Epithelial cell of prostate (primary cell): ENCODE measurements at places on chromosomes 12 and 14.

- no peak for DNase-seq
These were observed 126.7 kb downstream of the ESRRB start for GRCh38 chr14:76502638-76503037.

DNA sequence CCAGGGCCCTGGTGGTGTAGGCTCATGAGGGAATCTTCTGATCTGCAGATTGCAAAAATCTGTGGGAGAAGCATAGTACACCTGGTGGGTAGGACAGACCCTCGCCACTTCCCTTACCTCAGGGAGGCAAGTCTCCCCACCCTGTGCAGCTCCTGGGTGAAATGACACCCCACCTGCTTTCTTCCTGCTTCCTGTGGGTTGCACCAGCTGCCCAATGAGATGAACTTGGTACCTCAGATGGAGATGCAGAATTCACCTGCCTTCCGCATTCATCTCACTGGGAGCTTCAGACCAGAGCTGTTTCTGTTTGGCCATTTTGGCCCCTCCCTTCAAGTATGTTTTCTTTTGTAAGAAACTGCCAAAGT, 4.7 kb downstream of the CLEC2D start:
- DNase-seq: no peak

GRCh38 chr14:74910556-74910955, 12.5 kb downstream of the RPS6KL1 start:
- no peak for DNase-seq

DNA sequence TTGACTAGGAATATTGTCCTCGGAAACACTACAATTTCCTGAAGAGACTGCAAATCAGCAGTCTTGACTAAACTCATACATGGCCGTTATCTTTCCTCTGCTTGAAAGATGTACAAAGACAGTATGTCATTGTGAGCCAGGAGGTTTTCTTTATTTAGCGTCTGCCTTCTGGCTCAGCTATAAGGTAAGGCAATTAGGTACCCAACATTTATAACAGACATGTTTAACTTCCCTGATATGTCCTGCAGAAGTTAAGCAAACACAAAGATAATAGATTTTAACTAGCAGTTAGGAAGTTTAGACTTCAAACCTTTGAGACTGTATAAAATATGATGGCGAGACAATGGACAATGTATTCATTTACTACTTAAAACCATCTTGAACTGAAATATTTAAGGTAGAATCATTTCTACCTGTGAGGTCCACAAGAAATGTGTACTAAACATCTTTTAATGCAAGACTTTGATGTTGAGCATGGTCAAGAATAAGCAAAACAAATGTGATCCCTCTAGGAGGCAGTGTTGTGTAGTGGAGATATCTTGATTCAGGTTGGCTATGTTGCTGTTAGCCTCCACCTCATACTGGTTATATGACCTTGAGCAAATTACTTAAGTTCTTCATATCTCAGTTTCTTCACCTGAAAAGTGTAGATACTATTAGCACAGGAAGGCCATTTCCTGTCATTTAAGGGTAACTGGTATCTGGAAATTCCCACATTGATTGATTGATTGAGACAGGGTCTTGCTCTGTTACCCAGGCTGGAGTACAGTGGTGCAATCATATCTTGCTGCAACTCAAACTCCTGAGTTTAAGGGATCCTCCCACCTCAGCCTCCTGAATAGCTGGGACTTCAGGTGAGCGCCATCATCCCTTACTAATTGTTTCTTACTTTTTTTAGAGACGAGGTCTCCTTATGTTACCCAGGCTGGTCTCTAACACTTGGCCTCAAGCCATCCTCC, 96.3 kb upstream of the EEA1 start:
- DNase-seq: no peak

- no peak for DNase-seq
These were observed 25.5 kb upstream of the FBXO34 start for GRCh38 chr14:55245657-55246268.

DNA sequence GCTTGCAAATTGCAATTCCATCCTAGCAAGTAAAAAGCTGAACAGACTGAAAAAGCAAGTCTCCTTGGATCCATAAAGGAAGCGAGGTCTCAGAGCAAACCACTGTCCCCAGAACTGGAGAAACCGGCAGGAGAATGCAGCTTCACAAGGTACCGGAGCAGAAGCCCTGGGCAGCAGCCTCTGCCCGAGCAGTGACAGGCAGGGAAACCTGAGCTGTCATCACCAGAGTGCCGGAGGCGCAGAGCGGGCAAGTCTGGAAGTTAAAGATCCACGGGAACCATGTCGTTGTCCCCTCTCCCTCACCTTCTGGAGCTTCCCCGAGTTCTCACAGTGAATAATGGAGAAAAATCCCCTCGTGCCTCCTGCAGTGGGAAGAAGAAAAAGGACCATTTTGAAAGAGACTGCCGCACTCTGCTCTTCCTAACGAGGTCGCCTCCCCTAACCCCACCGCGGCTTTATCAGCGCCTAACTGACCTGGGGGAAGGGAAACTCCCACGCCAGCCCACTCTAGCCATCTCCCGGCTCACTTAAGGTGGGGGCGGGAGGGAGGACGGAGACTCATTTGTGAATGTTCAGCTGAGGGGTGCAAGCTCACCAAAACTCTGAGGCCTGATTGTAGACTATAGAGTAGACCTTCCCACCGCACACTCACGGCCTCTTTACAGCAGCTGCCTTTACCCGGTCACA, 27.8 kb downstream of the FBXL14 start:
- no peak for DNase-seq

- no peak for DNase-seq
These were observed 210.2 kb downstream of the PTPRO start for GRCh38 chr12:15532364-15532977.

- no peak for DNase-seq
These were observed 183.0 kb downstream of the MED13L start for GRCh38 chr12:116094475-116094874.

DNA sequence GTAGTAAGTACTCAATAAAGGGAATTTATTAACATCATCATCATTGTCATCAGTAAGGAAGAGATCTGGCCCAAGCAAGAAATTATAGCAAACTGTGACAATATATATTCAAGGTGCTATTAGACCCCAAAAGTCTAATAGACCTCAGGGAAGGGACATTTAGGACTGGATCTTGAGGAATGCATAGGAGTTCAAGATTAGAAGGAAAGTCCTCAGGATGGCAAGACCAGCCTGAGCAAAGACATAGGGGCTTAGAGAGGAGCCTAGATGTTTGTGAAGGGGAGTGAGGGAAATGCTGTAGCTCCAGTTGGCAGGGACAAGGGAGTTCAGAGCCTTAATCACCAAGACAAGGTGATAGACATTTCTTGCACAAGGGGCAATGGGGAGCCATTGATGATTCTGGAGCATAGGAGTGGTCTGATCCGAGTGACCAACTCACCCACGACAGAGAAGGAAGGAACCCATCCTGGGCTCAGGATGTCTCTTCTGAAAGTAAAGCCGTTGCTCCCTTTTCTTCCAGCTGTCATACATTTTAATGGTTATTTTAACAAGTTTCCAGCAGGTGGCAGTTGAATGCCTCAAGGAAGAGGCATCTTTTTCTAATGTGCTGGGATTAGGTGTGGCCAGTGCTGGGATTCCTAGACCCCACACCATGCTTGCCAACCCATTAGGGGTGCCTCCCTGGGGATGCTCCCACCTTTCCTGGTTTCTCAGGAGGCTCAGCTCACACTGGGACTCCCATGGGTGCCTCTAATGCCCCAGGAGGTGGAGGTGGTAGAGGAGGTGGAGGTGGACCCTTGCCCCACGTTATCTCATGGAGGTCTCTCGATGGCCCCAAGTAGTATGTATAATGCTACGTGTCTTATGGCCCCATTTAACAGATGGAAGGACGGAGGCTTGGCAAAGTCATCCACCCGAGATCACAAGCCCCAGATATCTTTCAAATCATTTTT, 37.8 kb downstream of the PHETA1 start:
- no peak for DNase-seq

DNA sequence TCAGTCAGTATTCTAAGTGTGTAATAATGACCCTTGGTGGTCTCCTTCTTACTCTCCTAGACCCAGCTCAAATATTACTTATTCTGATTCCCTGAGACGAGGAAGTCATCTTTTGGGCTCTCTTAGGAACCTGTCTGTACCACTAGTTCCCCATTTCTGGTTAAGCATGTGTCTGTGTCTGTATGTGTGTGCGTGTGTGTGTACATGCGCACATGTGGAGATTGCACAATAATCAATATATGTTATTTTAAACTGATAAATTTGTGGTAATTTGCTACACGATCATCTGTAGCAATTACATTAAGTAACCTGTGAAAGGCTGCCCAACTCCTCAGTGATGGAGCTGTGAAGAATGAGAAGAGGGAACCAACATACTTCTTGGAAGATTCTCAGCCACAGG, 132.2 kb downstream of the ASCL4 start:
- DNase-seq: no peak

- DNase-seq: no peak
These were observed 89.9 kb downstream of the OTOGL start for GRCh38 chr12:80189241-80189640.

- no peak for DNase-seq
These were observed 213.7 kb upstream of the NPAS3 start for GRCh38 chr14:32724867-32725471.

DNA sequence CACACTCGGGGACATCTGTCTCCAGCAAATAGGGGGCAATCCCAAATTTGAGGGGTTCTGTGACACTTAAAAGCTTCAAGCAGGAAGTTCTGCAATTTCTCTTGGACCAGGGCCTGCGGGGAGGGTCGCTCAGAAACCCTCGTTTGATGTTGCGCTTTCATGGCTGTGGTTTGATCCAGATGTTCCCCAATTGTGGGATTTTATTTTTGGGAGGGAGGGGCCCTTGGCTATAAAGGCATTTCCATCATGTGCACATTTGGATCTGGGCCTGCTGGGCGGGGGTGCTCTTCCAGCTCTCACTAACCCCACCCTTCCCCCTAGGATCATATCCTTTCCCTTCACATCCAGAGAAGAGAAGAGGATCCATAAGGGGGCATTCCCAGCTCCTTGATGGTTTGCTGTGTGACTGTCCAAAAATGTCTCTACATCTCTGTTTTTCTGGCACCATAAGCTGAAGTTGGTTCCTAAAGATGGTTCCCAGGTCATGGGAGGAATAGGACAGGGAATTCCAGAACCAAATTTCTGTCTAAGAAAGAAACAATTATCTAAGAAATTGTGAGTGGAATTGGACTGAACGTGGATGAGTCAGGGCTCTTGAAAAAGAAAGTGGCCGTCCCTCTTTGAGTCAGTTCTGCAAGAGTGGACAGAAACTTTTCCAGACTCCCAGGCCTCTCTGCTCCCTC, 47.2 kb downstream of the SMUG1 start:
- DNase-seq: no peak

GRCh38 chr12:122848471-122849351, 13.5 kb downstream of the HIP1R start:
- DNase-seq: no peak

GRCh38 chr12:128861226-128862016, 8.1 kb downstream of the GLT1D1 start:
- no peak for DNase-seq

DNA sequence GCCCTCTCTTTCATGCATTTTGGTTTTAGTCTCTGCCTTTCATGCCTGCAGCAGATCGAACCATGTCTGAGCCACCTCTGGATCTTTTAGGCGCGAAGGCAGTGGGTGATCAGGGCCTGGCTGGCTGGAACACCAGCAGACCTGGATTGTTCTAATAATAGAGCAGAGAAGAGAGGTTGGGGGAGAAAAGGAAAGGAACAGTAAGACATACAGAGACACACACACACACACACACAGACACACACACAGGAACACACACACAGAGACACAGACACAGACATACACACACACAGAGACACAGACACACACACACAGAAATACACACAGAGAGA, 38.2 kb downstream of the SERPINA3 start:
- DNase-seq: no peak
